ENCODE measurements at places on chromosomes 2 and 18. TPM values are rescaled to one million over a fixed set of nuclear protein-coding genes. Genes with fewer than 3 reads are reported as not detected.

DNA sequence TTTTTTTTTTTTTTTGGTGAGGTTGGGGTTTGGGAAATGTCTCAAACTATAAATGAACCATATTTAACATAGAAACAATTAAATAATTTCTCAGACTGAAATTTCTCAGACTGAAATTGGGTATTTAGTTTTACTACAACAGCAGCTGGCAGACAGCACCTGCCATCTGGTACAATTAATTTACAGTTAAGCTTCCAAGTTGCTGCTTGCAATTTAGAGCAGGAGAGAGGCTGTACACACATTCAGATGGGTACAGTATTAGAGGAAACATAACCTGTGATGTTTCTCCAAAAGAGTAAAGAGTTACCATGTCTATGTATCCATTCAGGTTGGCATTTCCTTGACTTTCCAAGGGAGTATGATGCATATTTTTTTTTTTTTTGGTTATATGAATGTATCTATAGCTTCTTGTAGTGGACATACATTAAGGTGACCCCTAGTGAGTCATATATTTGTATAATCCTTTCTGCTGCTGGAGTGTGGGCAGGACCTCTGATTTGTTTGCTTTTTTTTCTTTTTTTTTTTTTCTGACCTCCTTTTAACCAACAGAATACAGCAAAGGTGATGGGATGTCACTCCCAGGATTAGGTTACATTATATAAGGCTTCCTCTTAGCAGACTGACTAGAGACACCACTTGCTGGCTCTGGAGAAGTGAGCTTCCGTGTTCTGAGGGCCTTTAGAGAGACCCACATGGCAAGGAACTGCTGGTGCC lies 201.7 kb downstream of the PTH2R start:
- no peaks in the 10 kb centered on the region for H3K36me3 ChIP-seq
- no peaks in the 10 kb centered on the region for H3K4me1 ChIP-seq
- no peak for DNase-seq
- H3K27ac ChIP-seq = no peak overlapping the region
- H3K4me3 ChIP-seq = no peak overlapping the region

GRCh38 chr2:75710220-75710576 lies 517 bp downstream of the GCFC2 start:
- H3K36me3 ChIP-seq = peaks cover 7% of the 10 kb centered on the region
- no peaks in the 10 kb centered on the region for H3K27me3 ChIP-seq
- H3K27ac ChIP-seq = peak overlapping the region; percentile 77

CNDP1 gene
- 0.15 TPM for total RNA-seq

- peaks cover 3% of the 10 kb centered on the region for H3K27me3 ChIP-seq
- H3K4me1 ChIP-seq = no peaks in the 10 kb centered on the region
- no peak overlapping the region for H3K27ac ChIP-seq
- H3K36me3 ChIP-seq = no peaks in the 10 kb centered on the region
Measured at GRCh38 chr18:8957731-8958130, 144.8 kb upstream of the NDUFV2 start.

MDH1B gene
- not detected for total RNA-seq
